ENCODE measurements at places on chromosomes 5 and 9.
A peak's percentile ranks its signal among the peaks of the same experiment; 100 is the strongest.

GRCh38 chr5:150510460-150511263 lies 2.7 kb downstream of the NDST1 start:
- DNase-seq = peak; percentile 86

DNA sequence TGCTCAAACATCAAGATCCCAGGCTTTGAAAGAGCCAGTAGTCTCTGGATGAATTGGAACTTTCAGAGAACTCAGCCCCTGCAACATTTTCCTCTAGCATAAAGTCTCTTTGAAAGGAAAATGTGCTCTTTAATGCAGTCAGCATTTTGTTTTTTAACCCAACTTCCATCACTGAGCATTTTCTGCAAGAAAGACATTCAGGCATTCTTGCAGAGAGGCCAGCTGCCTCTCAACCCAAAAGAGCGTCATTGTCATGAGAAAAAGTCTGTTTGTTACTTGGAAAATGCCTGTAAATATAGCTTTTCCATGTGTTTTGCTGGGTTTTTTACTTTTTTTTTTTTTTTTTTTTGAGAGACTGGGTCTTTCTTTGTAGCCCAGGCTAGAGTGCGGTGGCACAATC lies 225.0 kb downstream of the ADAMTSL1 start:
- DNase-seq = no peak

- DNase-seq = no peak
These were observed 442.0 kb downstream of the ACTL7B start for GRCh38 chr9:108413809-108414208.

- DNase-seq = no peak
These were observed 40.6 kb upstream of the FER start for GRCh38 chr5:108707141-108707540.

DNA sequence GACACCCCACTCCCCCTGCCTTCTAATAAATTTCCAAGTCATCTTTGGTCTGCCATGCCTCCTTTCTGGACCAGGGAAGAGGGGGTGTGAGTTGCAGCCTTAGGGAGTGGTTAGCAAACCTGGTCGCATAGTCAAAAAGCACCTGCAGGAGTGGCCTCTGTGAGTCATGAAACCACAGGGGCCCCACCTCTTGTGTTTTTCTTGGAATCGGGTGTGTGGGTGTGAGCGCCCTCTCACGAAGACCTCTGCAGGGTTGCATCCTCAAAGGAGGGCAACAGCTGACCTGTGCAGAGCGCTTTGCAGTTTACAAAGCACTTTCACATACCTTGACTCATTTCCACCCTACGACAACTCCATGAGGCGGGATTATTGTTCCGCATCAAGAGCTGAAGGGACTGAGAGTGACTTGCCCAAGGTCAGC lies 36.8 kb upstream of the TEX48 start:
- no peak for DNase-seq

- DNase-seq = no peak
These were observed 156.4 kb upstream of the ADRA1B start for GRCh38 chr5:159759791-159760290.

GRCh38 chr9:6829027-6829426 lies 71.3 kb downstream of the KDM4C start:
- no peak for DNase-seq

GRCh38 chr5:78008356-78008967 lies 232.3 kb upstream of the TBCA start:
- DNase-seq = no peak

GRCh38 chr5:4387290-4387689 lies 752.8 kb upstream of the ADAMTS16 start:
- DNase-seq = no peak

DNA sequence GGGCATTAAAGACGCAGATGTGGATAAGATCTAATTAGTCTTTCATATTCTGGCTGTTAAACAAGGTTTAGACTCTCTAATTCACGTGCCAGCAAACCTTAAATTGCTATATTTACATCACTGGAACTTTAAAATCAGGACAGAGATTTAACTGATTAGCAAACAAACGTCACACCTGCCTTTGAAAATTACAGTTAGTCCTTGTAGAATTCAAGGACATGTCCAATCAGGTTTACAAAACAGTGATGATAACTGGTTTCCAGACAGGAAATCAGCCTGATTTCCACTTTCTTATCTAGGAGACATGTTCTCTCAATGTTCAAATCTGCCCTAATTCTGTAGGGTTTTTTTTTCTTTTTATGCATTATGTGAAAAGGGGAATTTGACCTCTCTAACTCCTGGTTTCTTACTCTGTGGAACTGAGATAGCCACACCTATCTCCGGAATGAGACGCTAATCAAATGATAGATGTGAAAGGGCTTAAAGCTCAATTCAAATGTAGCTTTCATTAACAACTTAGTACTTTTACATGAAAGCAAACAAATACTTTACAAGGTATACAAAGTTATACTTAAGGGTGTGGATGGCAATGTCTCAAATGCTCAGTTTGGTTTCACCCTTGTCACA lies 26.5 kb downstream of the SPINK5 start:
- no peak for DNase-seq

DNA sequence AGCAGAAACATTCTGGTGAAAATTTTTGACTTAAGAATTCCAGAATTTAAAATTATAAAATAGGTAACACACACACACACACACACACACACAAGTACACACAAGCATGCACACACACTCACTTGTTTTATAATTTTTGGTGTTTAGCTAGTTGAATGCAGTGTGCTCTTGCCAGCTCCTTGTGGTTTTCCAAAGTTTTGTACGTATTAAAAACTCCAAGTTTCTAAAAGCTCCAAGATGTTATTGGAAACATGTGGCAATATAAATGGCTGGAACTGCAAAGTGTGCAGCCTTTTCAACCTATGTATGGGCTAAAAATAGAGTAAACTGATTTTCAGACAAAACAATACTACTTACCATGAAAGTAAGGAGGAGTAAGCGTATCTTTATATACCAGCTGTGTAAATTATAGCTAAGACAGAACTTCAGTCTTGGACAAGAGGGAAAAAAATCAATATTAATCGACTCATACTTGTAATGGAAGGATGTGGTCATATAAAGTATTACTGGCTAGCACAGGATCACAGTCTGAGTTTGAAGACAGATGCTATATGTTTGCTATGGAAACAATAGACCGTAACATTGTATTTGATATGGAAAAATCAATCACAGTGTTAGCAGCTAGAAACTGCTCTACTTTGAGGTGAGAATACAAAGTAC lies 727.1 kb upstream of the GRAMD2B start:
- DNase-seq = no peak

DNA sequence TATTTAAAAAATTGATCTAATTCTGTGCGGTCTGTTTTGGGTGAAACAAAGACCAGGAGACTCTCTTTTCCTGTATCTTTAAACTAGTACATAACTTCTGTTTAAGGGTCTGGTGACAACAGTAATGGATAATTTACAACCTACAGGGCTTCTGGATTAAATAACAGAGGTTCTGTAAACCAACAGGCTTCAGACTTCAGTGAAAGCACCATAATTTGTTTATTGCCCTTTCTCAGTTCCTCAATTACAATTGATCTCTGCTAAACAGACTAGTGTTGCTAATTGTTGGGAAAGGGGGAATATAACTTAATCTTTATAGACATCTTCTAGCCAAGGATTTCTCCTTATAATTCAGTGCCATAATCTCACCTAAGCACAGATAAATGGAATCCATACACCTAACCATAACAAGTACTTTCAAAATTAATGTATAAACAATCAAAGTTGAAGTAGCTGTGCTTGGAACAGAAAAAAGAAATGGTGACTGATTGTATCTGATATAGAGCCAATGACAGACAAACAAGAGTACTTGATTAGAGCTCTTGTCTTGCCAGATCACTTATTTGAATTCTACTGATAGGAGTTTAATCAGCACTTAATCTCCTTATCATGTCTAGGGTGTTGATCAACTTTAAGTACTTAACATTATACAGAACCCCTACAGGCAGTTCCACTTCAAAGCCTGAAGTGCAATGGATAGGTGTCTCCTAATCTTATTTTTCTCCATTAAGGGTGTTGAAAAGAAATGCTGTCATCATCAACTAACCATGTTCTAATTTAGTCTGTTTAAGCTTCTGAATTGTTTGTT lies 536.0 kb downstream of the NR2F1-AS1 start:
- DNase-seq = no peak

GRCh38 chr9:33187519-33188218 lies 20.5 kb upstream of the B4GALT1 start:
- no peak for DNase-seq

GRCh38 chr5:157464519-157465171 lies 4.6 kb downstream of the NIPAL4 start:
- DNase-seq = no peak

DNA sequence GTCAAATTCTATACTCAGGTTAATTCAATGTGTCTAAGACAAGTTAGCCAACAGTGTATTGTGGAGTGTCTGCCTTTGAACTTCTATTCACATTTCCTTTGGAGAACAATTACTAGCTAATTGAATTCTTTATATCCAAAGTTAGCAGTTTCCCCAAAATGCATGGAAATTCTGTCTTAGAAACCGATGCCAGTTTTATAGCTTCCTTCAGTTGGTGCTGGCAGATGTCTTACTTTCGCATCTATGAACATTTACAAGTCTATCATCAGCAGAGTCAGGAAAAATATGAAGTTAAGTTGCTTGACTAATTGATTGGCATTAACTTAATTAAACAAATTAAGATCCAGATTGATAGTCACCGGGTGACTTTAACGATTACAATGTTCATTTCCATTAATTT lies 527.6 kb upstream of the CDH18 start:
- no peak for DNase-seq

DNA sequence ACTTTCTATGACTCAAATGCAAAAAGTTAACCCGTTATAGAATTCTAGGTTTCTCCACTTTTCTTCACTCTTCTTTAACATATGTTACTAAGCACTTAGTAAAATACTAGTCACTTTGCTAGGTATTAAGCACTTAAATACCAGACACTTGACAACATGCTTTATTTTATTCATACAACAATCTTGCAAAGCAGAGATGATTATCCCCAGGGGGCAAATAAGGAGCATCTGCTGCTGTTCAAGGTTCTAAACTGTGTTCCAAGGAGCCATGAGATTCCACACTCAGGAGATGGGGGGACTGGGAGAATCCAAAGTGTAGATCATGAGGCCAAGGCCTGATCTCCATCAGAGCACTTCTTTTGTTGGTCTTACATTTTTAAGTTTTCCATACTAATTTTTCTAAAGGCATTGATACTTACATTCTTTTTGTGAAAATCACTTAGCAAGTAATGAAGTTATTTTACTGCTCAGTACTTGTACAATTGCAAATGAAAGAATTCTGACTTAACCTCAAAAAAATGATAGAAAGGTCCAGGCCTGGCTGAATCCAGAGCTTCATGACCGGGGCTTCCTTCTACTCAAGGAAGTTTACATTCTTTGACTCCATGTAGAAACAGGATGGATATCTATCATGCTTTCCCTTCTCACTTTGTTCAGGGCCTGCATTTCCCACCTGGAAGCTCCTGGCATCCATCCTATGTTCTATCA lies 504.4 kb upstream of the WWC1 start:
- no peak for DNase-seq

- DNase-seq = no peak
These were observed 35.5 kb downstream of the PRRC2B start for GRCh38 chr9:131429121-131430012.

DNA sequence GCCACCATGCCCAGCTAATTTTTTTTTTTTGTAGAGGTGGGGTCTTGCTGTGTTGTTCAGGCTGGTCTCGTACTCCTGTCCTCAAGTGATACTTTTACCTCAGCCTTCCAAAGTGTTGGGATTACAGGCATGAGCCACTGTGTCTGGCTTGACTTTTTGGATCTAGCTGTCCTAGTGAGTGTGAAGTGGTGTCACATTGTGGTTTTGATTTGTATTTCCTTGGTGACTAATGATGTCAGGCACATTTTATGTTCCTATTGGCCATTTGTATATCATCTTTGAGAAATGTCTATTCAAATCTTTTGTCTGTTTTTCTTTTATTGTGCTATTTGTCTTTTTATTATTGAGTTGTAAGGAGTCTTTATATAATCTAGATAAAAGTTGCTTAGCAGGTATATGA lies 53.5 kb upstream of the MCCC2 start:
- DNase-seq = no peak

GRCh38 chr9:132637351-132637750 lies 32.4 kb downstream of the DDX31 start:
- no peak for DNase-seq

DNA sequence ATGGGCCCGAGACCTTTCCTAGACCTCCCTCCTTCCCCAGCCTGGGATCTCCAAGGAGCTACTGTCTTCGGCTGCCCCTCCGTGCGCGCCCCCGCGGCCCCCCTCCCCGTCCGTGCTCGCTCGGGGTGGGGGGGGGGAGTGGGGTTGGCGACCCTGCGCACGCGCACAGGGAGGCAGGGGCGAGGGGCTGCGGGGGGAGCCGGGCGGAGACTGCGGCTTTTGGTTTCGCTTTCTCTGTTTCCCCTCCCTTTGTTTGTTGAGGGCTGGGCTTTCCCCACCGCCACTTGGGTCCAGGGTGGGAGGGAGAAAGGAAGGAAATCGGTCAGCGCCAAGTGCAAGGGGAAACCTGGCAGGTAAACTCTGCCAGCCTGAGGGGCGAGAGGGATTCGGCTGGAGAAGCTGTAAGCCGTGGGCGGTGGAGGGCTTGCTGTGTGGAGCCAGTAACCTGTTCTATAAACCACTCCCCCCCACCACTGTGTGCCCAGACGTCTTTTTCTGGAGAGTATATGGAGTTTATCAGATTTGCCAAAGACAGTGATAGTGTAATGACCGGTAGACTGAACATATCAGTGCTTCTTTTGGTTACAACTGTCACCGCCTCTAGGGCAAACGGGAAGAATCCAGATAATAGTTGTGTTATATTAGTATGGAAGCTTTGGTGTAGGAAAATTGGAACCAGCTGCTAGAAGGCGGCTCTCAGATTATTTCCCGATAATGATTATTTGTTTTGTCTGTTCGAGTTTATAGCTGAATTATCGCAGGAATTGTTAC lies 684 bp downstream of the DNAJA1 start:
- peak; percentile 67 for DNase-seq

DNA sequence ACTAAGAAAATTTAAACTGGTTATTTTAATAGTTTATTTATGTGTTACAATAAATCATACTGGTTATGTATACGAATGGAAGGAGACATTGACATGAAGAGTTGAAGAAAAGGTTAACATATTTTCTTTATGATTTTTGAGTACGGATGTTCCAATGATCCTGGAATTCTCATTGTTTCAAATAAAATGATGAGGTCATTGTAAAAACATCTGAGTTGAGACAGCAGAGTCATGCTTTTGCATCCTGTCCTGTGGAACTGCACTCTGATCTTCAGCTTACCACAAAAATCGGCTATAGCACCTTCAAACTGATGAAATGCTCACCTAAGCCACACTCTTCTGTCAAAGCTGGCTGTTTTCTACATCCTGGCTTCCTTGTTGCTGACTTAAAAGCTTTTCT lies 67.8 kb downstream of the PTCD2 start:
- no peak for DNase-seq

GRCh38 chr5:157511651-157512644 lies 51.9 kb downstream of the NIPAL4 start:
- DNase-seq = peak; percentile 66
